ENCODE measurements at places on chromosomes 2 and 18. TPM values are rescaled to one million over a fixed set of nuclear protein-coding genes. Genes with fewer than 3 reads are reported as not detected.

The SLC14A1 gene
- total RNA-seq, result not detected

The KCNE4 gene
- total RNA-seq, result 6.4 TPM

The TSPYL6 gene
- not detected for total RNA-seq

The CXCR1 gene
- total RNA-seq, result not detected

The GNLY gene
- 1.6 TPM for total RNA-seq

The NPHP1 gene
- total RNA-seq, result 11.1 TPM

The TUBA3E gene
- not detected for total RNA-seq

DNA sequence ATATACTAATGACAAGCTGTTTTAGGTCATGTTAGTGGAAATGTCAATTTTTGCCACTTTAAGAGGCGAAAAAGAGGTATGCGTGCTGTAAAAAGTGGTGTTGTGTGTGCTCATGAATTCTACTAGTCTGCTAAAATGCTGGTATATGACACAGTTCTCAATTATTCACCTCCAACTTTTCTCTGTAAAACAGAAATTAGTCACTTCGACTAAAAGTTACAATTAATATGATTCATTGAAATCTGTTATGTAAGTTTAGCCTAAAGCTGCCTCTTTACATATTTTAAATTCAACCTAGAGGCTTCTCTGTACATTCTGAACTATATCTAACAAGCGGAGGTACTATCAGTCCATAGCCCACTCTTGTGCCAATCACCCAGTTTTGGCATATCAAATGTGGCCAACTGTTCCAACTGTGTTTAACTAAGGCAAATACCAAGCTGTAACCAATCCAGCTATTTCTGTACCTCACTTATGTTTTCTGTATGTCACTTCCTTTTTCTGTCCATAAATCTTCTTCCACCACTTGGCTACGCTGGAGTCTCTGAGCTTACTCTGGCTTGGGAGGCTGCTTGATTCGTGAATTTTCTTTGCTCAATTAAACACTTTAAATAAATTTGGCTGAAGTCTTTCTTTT, 20.8 kb downstream of the BAZ2B start:
- no peak for DNase-seq
- no peaks in the 10 kb centered on the region for H3K27me3 ChIP-seq
- no peaks in the 10 kb centered on the region for H3K36me3 ChIP-seq

DNA sequence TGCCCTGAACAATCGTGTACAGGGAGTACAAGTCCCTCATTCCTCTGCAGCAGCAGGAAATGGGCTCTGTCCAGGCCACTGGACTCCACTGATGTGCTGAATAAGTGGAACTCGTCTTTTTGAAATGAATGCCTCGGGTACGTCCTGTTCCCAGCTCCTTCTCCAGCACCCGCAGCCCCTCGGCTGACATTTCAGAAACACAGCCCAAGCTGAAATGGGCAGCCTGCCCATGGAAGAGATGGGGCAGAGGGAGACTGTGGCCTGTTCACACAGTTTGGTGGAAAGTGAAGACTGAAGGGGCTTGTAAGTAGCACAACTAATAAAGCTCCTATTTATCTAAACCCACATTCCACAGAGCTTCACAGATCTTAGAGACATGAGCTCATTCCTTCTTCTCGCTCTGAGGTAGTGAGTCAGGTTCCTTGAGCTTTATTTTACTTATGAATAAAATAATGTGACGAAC, 498.6 kb downstream of the TXNL1 start:
- no peaks in the 10 kb centered on the region for H3K27me3 ChIP-seq
- no peak for DNase-seq
- H3K36me3 ChIP-seq, result no peaks in the 10 kb centered on the region
- H3K4me3 ChIP-seq, result no peak overlapping the region

DNA sequence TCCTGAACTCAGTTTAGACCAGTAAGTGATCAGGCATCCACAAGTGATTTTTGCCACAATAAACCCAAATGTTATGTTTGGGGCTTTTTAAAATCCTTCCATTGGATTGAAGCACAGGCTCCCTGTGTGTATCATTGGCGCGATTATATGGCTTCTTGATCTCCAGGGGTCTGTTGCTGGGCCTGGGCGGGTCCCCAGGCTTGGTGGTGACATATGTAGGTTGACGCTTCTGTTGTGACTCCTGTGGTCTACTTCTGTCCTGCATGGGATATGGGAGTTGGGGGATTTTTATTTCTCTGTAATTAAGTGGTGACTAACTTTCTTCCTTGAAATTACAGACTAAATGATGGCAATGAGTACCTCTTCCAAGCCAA, 56.2 kb upstream of the EML6 start:
- peaks cover 19% of the 10 kb centered on the region for H3K36me3 ChIP-seq
- H3K27ac ChIP-seq, result peak overlapping the region; percentile 83
- no peak for DNase-seq
- peaks cover 56% of the 10 kb centered on the region for H3K4me1 ChIP-seq

DNA sequence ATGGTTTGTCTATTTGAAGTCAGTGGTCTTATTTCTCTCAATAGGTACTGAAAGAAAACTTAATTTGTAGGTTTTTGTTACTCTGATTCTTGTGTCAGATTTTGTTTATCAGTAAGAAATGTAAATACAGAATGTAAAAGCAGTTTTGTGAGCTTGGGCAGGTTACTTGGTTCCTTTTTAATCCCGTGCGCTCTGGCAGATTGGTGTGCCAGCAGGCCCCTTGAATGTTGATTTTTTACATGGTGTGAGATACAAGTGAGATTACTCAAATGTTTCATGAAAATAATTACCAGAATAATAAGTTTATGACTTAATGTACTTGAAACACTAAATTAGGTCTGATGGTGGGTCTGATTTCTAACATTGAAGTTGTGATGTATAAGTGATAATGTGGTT, 13.4 kb downstream of the HNRNPA3 start:
- H3K27me3 ChIP-seq, result no peaks in the 10 kb centered on the region
- H3K4me1 ChIP-seq, result no peaks in the 10 kb centered on the region
- H3K4me3 ChIP-seq, result no peak overlapping the region
- no peak overlapping the region for H3K27ac ChIP-seq
- peaks cover 27% of the 10 kb centered on the region for H3K36me3 ChIP-seq

GRCh38 chr18:50279752-50280151, 1.6 kb downstream of the MBD1 start:
- no peak for DNase-seq
- H3K27ac ChIP-seq, result no peak overlapping the region
- no peak overlapping the region for H3K4me3 ChIP-seq
- H3K27me3 ChIP-seq, result no peaks in the 10 kb centered on the region
- H3K4me1 ChIP-seq, result no peaks in the 10 kb centered on the region

DNA sequence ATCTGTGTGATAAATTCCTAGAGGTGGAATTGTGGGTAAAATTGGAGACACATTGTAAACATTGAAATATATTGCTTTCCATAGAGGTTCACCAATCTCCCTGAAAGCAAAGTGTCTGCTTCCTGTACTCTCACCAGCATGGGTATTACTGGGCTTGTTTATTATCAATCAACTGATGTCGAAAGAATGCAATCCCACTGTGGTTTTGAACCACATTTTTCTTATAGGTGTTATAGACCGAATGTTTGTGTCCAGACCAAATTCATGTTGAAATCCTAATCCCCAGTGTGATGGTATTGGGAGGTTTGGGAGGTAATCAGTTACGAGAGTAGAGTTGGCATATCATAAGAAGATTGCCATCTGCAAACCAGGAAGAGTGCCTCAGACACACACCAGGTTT, 1212.4 kb downstream of the LRP1B start:
- no peaks in the 10 kb centered on the region for H3K4me1 ChIP-seq
- H3K27ac ChIP-seq, result no peak overlapping the region
- no peak overlapping the region for H3K4me3 ChIP-seq
- H3K27me3 ChIP-seq, result no peaks in the 10 kb centered on the region
- H3K36me3 ChIP-seq, result no peaks in the 10 kb centered on the region

DNA sequence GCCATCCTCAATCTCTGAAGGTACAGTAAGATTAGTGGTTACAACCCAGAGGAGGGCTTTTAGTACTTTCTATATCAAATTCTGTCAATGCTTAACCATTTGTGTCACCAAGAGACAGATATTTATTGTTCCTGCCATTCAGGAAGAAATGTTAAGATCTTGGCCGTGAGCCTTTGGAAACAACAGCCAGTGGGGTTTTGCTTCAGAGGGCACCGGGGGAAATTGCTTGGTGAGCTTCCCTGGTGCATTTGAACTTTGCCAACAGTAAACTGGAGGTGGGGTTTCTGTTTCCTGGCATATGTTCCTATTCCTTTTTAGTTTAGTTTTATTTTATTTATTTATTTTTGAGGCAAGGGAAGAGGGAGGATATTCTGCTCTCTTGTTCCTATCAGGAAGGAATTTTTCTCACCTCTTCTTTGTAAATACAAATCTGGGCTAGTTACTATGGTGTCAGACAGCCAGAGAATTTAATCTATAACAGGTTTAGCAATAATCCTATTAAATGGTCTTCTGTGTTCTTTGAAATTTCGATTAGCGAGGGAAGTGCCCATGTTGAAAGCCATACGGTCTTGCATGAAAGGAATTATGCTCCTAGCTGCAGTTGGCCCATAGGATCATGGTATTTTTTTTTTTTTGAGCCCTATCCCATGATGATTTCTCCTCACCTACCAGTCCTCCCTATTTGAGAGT, 95.7 kb downstream of the MAIP1 start:
- no peak for DNase-seq
- no peaks in the 10 kb centered on the region for H3K27me3 ChIP-seq
- H3K4me3 ChIP-seq, result no peak overlapping the region
- no peak overlapping the region for H3K27ac ChIP-seq
- no peaks in the 10 kb centered on the region for H3K4me1 ChIP-seq

DNA sequence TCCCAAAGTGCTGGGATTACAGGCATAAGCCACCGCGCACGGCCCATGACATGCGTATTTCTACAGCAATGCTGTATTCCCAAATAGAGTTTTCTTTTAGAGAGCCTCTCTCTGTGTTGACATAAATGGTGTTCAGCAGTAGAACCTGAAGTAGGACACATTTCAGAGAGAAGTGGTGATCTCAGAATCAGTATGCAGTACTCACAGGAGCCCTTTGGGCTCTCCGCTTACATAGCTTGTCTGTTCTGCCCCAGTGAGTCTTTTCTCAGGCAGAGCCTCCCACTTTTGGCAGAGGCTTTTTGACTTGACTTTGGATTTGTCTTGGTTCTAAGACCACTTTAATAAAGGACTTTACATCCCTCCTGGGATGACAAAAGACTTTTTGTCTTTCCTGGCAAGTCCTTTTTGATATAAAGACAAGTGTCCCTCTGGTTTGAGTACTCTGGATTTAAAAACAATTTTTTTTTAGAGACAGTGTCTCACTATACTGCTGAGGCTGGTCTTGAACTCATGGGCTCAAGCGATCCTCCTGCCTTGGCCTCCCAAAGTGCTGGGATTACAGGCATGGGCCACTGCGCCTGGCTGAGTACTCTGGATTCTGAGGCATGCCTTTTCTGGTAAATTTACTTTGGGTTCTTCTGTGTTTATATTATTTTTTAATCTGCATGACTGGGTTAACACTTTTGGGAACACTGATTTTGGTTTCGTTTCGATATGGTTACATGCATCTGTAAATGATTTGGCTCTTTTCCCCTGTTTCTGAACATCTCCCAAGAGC, 113.3 kb downstream of the SMAD2 start:
- H3K36me3 ChIP-seq, result no peaks in the 10 kb centered on the region
- no peaks in the 10 kb centered on the region for H3K27me3 ChIP-seq
- peak overlapping the region; percentile 61 for H3K27ac ChIP-seq

DNA sequence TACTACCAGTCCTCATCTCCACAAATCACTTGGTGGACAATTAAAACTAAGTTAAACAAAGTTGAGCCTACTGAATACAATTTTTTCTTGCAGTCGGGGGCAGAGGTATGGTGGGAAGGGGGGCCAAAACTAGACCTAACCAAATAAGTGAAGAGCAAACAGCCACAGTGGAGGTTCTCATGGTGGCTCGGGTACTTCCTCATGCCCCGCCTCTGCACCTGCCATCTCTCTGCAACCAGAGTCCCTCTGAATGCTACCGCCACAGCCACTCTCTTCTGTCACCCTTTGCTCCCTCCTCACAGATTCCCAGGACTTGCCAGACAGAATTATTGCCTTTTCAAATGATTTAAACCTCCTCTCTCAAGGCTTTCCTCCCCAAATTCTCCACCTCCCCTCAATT, 204.2 kb downstream of the TMEM247 start:
- no peak for DNase-seq
- H3K36me3 ChIP-seq, result no peaks in the 10 kb centered on the region
- H3K27me3 ChIP-seq, result no peaks in the 10 kb centered on the region
- no peak overlapping the region for H3K4me3 ChIP-seq
- no peak overlapping the region for H3K27ac ChIP-seq

GRCh38 chr18:38551881-38552280, 986.3 kb upstream of the CELF4 start:
- no peak overlapping the region for H3K4me3 ChIP-seq
- H3K27ac ChIP-seq, result no peak overlapping the region
- H3K36me3 ChIP-seq, result no peaks in the 10 kb centered on the region
- no peaks in the 10 kb centered on the region for H3K27me3 ChIP-seq
- no peaks in the 10 kb centered on the region for H3K4me1 ChIP-seq

GRCh38 chr2:182784058-182784706, 68.1 kb downstream of the DNAJC10 start:
- no peak overlapping the region for H3K4me3 ChIP-seq
- no peaks in the 10 kb centered on the region for H3K4me1 ChIP-seq
- H3K27me3 ChIP-seq, result no peaks in the 10 kb centered on the region
- no peak for DNase-seq

DNA sequence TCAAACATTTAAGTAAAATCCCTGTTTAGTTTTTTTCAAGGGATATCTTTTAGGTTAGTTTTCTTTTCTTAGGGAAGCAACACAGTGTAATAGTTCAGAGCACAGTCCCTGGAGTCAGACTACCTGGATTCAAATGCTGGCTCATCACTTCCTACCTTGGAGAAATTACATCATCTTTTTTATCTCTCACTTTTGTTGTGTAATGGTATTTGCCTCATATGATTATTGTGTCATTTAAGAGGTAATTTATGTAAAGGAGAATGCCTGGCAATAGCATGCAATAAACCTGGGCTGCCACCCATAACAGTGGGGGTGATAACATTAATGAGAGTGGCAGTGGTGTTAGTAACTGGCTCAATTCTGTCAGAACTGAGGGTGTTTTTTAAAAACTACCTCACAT, 26.3 kb downstream of the ERLEC1 start:
- DNase-seq, result no peak
- no peaks in the 10 kb centered on the region for H3K36me3 ChIP-seq
- H3K4me1 ChIP-seq, result no peaks in the 10 kb centered on the region
- H3K27ac ChIP-seq, result no peak overlapping the region
- no peaks in the 10 kb centered on the region for H3K27me3 ChIP-seq

DNA sequence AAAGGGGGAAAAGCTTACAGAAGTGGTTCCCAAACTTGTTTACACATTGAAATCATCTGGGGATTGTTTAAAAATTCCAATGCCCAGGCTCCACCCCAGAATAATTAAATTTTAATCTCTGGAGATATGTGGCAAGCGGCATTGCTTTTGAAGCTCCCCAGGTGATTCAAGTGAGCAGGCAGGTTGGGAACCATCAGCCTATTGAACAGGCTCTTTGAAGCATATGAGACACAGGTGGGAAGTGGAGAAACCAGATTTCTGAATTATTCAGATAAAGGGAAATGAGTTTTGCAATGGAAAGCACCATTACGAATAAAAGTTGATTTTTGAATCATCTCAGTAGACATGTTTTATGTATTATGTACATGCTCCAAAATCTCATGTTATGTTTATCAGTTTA, 57.6 kb upstream of the NOSTRIN start:
- no peak overlapping the region for H3K27ac ChIP-seq
- no peaks in the 10 kb centered on the region for H3K4me1 ChIP-seq
- no peaks in the 10 kb centered on the region for H3K27me3 ChIP-seq
